ENCODE measurements at places on chromosomes 2 and 18. TPM values are rescaled to one million over a fixed set of nuclear protein-coding genes. Genes with fewer than 3 reads are reported as not detected.
A peak's percentile ranks its signal among the peaks of the same experiment; 100 is the strongest.

Gene GAD1
- total RNA-seq = 17.8 TPM

Gene UGT1A3
- not detected for total RNA-seq

Gene LYPD1
- total RNA-seq = not detected

Gene C2orf92
- 18.0 TPM for total RNA-seq

Gene NTSR2
- not detected for total RNA-seq

Gene SEH1L
- total RNA-seq = 94.5 TPM

DNA sequence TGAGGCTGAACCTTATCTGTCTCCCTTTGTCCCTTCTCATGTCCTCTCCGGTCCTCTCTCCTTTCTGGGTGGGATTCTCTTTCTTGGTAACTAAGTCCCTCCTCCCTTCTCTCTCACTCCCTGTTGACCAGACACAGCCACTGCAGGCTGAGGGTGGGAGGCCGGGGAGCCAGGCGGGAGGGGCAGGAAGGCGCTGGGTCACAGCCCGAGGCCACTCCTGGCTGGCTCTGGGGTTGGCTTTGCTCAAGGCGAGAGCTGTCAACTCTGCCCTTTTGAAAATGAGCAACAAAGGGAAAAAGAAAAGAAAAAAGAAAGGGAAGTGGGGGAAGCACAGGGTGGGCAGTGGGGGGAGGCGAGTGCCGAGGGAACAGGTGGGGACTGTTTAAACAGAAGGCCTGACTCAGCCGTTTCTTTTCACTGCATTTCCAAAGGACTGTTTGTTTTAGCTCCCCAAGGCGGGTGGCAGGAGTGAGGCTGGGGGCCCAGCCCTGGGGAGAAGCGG is 70.5 kb upstream of the IGFBP5 start:
- DNase-seq = no peak
- H3K27me3 ChIP-seq = peaks cover 17% of the 10 kb centered on the region
- no peaks in the 10 kb centered on the region for H3K36me3 ChIP-seq
- no peaks in the 10 kb centered on the region for H3K4me1 ChIP-seq
- no peak overlapping the region for H3K4me3 ChIP-seq

DNA sequence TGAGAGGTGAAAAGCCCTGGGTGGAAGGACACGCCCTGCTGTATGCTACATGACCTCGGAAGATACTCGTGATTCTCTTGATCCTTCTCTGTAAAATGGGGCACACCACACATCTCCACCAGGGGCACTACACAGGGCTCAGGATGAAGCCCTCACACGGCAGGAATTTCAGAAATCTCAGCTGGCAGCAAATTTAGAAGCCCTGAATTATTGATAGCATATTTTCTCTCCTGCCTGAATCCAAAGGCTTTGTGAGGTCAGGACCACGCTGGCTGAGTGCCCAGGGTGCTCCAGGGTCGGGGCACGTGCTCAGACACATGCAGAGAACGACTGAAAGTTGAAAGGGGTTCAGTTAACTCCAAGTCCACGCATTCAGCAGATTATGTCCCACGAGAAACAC is 42.1 kb upstream of the GALR1 start:
- no peak overlapping the region for H3K27ac ChIP-seq
- H3K4me1 ChIP-seq = peaks cover 50% of the 10 kb centered on the region
- no peaks in the 10 kb centered on the region for H3K27me3 ChIP-seq
- peak; percentile 58 for DNase-seq

- DNase-seq = no peak
- no peak overlapping the region for H3K4me3 ChIP-seq
- no peaks in the 10 kb centered on the region for H3K4me1 ChIP-seq
- H3K36me3 ChIP-seq = peaks cover 4% of the 10 kb centered on the region
- no peak overlapping the region for H3K27ac ChIP-seq
Measured at GRCh38 chr2:214695789-214696188, 113.7 kb downstream of the BARD1 start.

GRCh38 chr2:13558368-13558767 is 841.6 kb downstream of the TRIB2 start:
- no peaks in the 10 kb centered on the region for H3K27me3 ChIP-seq
- H3K4me3 ChIP-seq = no peak overlapping the region

- H3K4me1 ChIP-seq = peaks cover 8% of the 10 kb centered on the region
- H3K4me3 ChIP-seq = no peak overlapping the region
- H3K27me3 ChIP-seq = peaks cover 22% of the 10 kb centered on the region
- H3K36me3 ChIP-seq = no peaks in the 10 kb centered on the region
Measured at GRCh38 chr2:40041422-40042382, 262.6 kb upstream of the THUMPD2 start.

DNA sequence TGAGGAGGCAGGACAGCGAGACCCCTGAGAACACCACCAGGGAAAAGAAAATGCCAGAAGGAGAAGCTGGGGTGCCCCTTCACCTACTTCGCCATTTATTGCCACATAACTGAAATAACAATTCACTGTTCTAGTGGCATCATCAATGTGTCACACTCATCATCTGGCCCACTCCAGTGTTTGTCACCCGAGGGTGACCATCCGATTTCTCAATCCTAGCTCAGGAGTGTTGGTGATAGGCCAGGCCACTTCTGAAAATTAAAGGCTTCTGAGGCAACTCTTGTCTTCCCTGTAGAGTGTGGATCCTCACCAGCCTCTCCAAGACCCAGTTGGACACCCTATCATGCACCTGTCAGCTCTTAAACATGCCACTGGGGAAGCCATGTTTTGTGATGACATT is 62.9 kb upstream of the BZW1 start:
- peaks cover 5% of the 10 kb centered on the region for H3K4me1 ChIP-seq
- no peaks in the 10 kb centered on the region for H3K36me3 ChIP-seq
- peaks cover 14% of the 10 kb centered on the region for H3K27me3 ChIP-seq
- DNase-seq = no peak
- no peak overlapping the region for H3K27ac ChIP-seq

DNA sequence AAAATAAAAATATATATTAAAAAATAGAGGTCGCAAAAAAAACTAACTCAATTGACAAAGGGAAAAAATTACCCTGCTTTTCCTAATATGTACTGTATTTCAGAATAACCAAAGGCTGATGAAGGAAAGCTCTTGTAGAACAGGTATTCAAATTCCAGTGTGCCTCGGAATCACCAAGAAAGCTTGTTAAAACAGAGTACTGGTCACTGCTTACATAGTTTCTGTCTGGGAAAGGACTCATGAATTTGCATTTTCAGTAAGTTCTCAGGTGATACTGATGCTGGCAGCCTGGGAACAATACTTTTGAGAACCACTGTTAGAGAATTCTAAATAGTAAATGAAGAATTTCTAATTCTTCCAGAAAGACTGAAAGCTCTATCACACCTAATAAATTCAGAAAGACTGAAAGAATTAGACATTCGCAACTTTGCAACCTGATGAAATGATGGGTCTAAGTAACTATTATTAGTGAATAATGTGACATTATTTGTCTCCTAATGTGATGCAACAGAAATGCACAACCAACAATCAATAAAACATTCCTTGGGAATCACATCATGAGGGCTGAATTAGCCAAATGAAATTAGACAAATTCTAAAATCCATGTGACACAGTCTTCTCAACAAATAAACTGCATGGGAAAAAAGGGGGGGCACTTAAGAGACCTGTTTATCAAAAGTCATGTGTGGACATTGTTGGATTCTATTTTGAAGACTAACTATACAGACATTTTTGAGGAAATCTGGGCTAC is 21.9 kb downstream of the RPRD1A start:
- H3K36me3 ChIP-seq = peaks cover 2% of the 10 kb centered on the region
- H3K4me3 ChIP-seq = no peak overlapping the region
- DNase-seq = no peak
- no peak overlapping the region for H3K27ac ChIP-seq
- H3K27me3 ChIP-seq = no peaks in the 10 kb centered on the region

All from activated T-cell treated with anti-CD3 and anti-CD28 coated beads, Interleukin-2, amount 50 U/mL, for 72 hours (primary cell).